ENCODE measurements at places on chromosomes 2 and 18.

- DNase-seq = no peak
These were observed 83.2 kb downstream of the DDX1 start for GRCh38 chr2:15674637-15675455.

DNA sequence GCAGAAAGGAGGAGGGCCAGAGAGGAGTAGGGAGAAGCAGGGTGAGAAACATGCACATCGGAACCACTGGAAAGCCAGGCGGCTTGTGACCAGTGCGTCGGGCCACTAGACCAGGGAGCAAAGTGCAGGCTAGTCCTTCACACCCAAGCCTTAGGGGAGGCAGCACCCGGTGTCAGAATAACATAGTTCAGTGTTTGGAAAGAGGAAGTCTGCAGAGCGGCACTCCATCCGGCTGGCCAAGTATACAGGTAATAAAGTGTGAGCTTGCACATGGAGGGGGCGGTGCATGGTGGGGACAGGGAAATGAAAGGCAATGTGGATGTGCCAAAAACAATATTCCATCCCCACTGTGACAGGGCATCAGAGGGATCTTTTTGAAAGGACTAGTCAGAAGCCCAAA is 69.7 kb downstream of the ZNF521 start:
- DNase-seq = no peak

DNA sequence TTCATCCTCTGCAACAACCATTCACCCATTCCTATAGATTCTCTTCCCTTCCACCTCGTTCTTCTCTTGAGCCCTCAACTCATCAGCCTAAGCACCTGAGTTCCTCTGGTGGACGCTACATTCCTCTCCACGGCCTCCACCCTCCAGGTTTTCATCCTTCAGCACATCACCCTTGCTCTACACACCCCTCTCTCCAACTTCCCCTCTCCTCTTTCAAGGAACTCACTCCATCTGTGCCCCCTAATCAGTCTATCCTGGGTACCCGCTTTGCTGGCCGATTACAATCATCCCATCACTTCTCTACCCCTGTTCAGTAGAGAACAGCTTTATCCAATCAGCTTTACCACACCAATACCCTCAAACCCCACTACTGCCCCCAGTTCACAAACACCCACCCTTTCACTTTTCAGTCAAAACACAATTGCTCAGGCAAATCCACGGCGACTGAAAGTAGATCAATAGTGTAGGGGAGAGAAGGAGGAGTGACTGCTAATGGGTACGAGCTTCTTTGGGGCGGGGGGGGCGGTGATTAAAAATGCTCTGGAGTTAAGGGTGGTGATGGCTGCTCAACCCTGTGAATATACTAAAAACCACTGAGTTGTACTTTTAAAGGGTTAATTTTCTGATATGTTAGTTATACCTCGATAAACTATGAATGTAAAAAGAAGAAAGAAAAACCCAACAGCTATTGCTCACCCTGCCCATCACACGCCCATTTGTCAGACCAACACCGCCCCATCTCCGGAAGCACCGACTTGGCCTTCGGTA is 857 bp downstream of the DYM start:
- DNase-seq = no peak

DNA sequence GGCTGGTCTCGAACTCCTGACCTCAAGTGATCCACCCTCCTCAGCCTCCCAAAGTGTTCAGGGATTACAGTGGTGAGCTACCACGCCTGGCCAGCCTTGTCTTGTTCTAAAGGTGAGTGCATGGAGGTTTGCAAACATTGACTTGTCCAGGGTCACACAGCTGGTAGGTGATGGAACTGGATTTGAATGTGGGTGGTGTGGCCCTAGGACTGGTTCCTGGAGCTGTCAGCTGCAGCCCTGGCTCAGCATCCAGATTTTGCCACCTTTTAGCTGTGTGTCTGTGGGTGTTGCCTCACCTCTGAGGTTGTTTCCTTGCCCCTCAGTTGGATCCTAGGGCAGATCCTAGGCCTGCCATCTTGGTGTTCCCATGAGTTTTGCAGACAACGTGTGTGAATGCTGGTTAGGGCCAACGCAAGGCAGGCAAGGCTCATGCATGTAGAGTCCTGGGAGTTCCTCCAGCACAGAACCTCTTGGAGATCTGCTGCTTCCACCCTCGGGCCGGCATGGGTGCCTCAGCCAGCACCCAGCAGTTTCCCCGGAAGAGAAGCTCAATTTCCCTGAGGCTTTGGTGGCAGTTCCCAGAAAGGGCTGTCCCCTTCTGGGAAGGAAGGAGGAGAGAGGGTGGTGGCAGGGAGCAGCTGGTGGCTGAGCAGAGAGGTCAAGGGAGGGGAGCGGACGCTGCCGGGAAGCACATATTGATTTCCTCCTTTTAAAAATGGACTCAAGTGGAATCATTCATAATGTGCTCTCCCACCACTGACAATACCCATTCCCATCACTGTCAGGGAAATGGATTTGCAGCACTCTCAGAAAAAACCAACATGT is 127.6 kb upstream of the HS6ST1 start:
- DNase-seq = no peak

- DNase-seq = no peak
These were observed 16.7 kb upstream of the GTF2A1L start for GRCh38 chr2:48600917-48601316.

- no peak for DNase-seq
These were observed 89.6 kb downstream of the TCF7L1 start for GRCh38 chr2:85222792-85223191.

DNA sequence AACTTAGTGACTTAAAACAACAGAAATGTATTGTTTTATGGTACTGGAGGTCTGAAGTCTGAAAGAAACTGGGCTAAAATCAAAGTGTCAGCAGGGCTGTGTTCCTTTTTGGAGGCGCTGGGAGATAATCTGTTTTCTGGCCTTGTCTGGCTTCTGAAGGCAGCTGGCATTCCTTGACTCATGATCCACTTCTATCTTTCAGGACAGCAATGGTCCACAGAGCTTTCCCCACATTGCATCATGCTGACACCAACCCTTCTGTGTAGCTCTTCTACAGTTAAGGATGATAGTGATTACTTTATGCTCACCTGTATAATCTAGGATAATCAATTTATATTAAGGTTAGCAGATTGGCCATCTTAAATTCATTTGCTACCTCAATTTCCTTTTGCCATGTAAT is 392.1 kb downstream of the TDRD15 start:
- DNase-seq = no peak

GRCh38 chr2:174121175-174121574 is 127.2 kb downstream of the OLA1 start:
- no peak for DNase-seq

- DNase-seq = no peak
These were observed 679 bp downstream of the TSGA10 start for GRCh38 chr2:99153921-99154604.

GRCh38 chr2:123693836-123694235 is 331.3 kb upstream of the CNTNAP5 start:
- DNase-seq = no peak

DNA sequence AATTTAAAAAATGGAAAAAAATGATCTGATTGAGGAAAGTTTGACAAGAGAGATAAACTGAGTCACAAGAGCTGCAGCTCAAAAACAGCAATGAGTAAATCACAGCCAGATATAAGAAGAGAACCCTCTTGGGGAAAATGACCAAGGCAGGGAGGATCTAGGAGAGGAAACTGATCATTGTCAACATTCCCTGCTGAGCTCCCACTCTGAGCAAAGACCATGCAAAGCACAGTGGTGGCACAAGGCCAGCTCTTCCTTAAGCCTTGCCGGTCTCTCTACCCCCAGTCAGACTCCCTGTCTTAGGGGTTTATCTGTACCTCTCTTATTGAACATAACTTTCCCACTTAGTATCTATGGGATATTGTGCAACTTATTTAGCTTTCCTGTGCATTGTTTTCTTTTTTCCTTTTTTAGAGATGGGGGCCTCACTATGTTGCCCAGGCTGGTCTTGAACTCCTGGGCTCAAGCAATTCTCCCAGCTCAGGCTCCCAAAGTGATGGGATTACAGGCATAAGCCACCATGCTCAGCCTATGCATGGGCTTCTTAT is 54.0 kb upstream of the PPP1CB start:
- DNase-seq = no peak

- DNase-seq = no peak
These were observed 259.0 kb upstream of the REG3G start for GRCh38 chr2:78766459-78766858.

- no peak for DNase-seq
These were observed 4.2 kb downstream of the STAT1 start for GRCh38 chr2:191009541-191010374.

- no peak for DNase-seq
These were observed 8.7 kb downstream of the CYRIA start for GRCh38 chr2:16656784-16657391.

- no peak for DNase-seq
These were observed 2.0 kb downstream of the IKZF2 start for GRCh38 chr2:213149294-213149875.

GRCh38 chr18:35096677-35097011 is 55.4 kb downstream of the MAPRE2 start:
- DNase-seq = no peak

DNA sequence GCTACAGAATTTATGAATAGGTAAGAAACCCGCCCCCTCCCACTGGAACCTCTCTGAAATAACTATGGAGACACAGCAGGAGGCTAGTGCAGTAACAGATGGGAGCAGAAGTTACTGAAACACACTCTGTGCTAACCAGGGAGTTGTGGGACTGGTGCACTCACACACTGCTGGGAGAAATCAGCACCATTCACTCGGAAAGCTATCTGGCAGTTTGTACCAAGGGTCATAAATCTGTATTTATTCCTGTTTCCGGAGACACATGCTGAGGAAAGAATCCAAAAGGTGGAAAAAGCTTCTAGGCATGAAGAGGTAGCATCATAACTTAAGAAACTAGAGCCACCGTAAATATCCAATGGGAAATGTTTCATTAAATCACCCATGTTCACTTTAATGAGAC is 39.9 kb downstream of the TGFA start:
- no peak for DNase-seq

GRCh38 chr2:44778221-44778654 is 163.3 kb upstream of the SIX3 start:
- DNase-seq = no peak

DNA sequence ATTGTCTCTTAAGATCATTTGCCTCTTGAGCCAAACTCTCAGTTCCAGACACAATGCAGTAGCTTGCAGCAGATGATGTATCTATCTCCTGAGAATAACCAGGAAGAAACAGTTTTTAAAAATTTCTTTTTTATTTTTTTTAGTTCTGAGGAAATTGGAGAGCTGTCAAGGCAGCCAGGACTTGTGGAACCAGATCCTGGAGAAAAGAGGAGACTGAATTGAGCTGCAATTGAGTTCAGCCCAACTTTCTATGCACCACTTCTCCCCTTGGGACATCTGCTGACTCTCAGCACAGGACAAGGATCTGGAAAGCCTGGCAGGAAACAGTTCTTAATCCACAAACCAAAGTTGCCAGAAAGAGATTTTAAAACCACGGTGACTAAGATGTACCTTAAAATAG is 13.5 kb upstream of the CSRNP3 start:
- DNase-seq = no peak

DNA sequence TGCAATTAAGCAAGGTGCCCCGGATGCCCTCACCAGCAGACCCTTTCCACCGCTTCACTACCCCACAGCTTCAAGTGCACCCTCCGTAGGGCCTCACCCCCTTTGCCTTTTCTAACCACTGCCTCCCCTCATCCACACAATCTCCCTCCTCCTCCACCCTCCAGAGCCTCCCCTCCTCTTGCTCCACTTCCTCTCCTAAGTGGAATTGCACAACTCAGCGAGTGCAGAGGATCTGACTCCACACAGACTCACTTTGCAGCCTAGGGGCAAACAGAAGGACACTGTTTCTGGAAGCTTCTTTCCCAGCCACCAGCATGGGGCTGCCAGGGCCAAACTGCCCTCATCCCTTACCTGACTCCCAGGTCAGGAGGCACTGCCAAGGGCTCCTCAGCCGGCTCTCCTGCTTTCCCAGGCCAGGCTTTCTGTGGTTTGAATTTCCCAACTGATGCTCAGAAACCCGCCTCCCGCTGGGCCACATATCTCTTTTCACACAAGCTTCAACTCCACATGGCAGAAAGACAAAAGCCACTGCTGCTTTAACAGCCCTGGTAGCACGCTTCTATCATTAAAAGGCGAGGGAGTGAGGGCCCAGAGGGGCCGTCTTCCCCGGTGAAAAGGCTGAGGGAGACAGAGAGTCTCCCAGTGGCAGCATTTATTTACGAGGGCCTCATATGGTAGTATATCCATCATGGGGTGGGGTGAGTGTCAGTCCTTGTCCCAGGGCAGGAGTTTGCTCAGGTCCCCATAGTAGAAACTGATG is 74.7 kb upstream of the MGAT4A start:
- DNase-seq = no peak

- DNase-seq = no peak
These were observed 656.4 kb downstream of the MBD2 start for GRCh38 chr18:53567929-53568574.

DNA sequence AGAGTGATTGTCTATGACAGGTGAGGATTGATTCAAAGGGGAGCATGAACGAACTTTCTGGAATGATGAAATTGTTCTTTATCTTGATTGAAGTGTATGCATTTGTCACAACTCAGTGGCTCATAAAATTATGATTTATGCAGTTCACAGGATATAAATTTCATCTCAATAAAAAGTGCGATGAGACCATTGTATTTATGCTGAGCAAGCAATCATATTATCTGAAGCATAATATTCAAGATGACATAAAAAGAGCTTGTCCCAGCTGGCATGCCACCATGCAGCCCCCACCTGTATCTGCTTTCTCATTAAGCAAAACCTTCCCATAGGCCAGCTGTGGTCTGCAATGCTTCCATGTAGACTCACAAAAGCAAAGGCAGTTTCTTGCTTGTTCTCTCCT is 49.6 kb upstream of the TEX51 start:
- DNase-seq = no peak

DNA sequence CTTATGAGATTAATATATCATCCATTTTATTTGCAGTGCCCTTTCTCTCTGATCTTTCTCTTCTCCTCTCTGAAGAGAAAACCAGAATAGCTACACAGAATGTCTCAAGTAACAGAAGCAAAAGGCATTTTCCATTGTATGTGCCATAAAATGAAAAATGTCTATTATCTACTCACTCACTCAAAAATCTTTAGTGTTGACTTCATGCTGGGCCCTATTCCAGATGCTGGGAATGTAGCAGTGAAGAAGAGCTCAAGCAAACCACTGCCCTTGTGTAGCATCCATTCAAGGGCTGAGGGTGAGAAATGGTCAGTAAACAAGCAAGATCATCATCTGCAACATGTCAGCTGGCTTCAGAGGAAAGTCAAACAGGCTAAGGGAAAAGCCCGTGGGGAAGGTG is 427.7 kb downstream of the METTL4 start:
- no peak for DNase-seq

DNA sequence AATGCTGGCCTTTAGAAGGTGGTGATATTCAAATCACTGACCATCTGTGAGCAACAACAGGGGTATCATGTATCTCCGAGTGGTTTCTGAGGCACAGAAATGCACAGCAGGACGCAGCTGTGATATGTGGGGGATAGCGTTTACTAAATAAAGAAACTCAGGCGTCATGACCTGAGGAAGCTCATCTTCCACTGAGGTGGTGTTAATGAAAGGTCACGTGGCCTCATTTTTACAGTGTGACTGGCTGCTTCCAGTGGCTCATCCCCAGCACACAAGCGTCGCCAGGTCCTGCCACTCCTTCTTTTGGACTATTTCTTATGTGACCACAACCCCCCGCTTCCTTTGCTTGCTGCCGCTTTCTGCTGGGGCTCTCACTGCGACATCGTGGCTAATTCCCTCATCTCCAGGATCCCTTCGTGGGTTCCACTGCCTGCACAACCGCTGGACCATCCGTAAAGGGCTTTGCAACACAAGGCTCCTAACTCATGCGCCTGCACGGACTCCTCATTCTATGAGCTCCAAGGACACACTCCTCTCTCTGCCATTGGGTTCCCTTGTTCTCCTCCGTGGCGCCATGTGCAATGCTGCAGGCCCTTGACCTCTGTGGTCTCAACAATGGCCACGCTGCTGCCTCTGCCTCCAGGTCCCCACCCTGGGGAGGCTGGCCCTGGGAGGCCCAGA is 109.3 kb downstream of the MBP start:
- no peak for DNase-seq
